Kidney epithelial cell (primary cell): ENCODE measurements at places on chromosomes 11 and 22. TPM values are rescaled to one million over a fixed set of nuclear protein-coding genes. Genes with fewer than 3 reads are reported as not detected.

C11orf42 gene
- total RNA-seq: not detected in 2 replicates

TREH gene
- total RNA-seq: not detected in 2 replicates

GPHA2 gene
- not detected in 2 replicates for total RNA-seq

TMEM45B gene
- total RNA-seq: 2.3 and 2.8 TPM in 2 replicates

PRSS23 gene
- total RNA-seq: 38.5 and 56.6 TPM in 2 replicates

LRRN4CL gene
- total RNA-seq: 0.25 TPM in 1 of 2 replicates, not detected in the other
